Stimulated activated CD8-positive, alpha-beta memory T cell treated with anti-CD3 and anti-CD28 coated beads, Interleukin-4, amount 100 ng/mL, for 1 hour (primary cell): ENCODE measurements at places on chromosomes 5 and 9.

DNA sequence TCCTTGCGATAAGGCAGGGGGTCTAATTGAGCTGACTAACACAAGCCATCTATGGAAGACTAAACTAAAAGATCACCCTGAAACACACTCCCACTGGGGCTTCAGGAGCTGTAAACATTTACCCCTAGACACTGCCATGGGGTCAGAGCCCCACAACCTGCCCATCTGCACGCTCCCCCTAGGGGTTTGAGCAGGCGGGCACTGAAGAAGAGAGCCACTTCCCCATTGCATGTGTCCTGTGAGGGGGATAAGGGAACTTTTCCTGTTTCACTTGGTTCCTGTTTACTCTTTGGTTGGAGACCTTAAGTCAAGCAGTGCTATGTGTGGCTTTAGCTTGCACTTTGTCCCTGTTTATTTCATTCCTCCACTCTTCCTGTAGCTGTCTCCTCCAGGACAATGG is 1929.5 kb upstream of the CDH9 start:
- no peak for DNase-seq

- no peak for DNase-seq
These were observed 100.0 kb downstream of the BASP1 start for GRCh38 chr5:17317473-17317872.

- no peak for DNase-seq
These were observed 21.6 kb downstream of the FBXW11 start for GRCh38 chr5:171984748-171985419.

DNA sequence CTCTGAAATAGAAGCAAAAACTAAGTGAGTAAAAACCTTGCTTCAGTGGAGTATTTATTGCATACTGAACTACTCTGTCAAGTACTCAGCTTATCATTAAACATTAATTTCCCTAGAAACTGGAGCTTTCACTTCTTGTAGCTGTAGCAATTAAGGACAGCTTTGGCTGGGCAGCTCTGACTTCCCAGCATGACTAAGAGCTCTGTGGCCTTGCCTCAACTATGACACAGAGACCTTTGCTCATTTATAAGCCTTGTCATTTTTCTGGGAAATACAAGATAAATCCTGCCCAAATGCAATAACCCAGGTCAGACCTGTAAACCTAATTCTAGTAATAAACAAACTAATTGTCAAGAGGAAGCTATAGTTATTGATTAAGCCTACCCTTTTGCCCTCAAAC is 65.4 kb upstream of the STK32A start:
- no peak for DNase-seq

GRCh38 chr9:31745886-31746285 is 638.6 kb upstream of the ACO1 start:
- DNase-seq: no peak

GRCh38 chr5:83549076-83549475 is 77.5 kb downstream of the VCAN start:
- DNase-seq: no peak

- no peak for DNase-seq
These were observed 8.6 kb downstream of the SLC6A3 start for GRCh38 chr5:1436681-1437080.

DNA sequence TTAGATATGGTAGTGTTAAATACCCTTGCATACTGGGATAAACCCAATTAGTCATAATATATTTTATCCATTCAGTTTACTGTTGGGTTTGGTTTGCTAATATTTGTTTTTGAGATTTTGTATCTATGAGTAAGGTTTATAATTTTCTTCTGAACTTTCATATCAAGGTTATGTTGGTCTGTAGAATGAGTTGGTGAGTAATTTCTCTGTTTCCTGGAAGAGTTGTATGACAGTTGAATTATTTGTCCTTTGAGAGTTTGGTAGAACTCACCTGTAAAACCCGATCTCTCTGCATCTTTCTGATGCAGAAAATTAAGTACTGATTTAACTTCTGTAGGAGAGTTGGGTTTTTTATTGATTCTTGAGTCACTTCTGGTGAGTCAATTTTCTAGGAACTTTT is 20.4 kb downstream of the DDX4 start:
- no peak for DNase-seq

GRCh38 chr5:91977579-91977978 is 594.5 kb upstream of the ARRDC3 start:
- DNase-seq: no peak
